Stimulated activated CD8-positive, alpha-beta memory T cell treated with anti-CD3 and anti-CD28 coated beads, Interleukin-4, amount 100 ng/mL, for 24 hours (primary cell): ENCODE measurements at places on chromosomes 3 and 15.

- DNase-seq = no peak
Measured at GRCh38 chr3:4313606-4314293, 10.6 kb downstream of the SETMAR start.

DNA sequence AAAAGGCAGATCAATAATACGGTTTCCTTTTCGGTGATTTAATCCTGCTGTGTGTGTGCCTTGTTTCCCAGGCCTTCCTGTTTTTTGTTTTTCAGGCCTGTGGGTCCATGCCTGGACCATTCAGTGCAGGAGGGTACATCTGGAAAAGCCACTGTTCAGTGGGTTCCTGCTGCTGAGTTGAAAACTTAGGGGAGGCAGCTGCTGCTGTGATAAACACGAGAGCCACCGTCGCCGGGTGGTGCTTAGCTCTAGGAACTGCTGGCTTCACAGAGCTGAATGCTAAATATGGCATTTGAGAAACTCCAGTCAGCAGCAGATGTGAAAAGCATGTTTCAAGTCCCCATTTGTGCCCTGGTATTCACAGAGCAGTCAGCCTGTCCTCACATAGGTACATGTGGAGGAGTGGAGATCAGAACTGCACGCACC is 44.0 kb downstream of the SYNM start:
- no peak for DNase-seq

GRCh38 chr3:131616719-131617118 is 113.9 kb upstream of the MRPL3 start:
- DNase-seq = no peak

- DNase-seq = peak; percentile 58
Measured at GRCh38 chr15:78944669-78945407, at the start of gene CTSH. CTSH (minus strand) TSS chr15:78945046; CDS start chr15:78944981, 65 bp downstream.

- DNase-seq = no peak
Measured at GRCh38 chr3:99681512-99681911, 43.1 kb downstream of the COL8A1 start.
